ENCODE measurements at places on chromosomes 2 and 18. TPM values are rescaled to one million over a fixed set of nuclear protein-coding genes. Genes with fewer than 3 reads are reported as not detected.

GRCh38 chr2:41597680-41598079 lies 450.1 kb upstream of the PKDCC start:
- no peak for DNase-seq

DNA sequence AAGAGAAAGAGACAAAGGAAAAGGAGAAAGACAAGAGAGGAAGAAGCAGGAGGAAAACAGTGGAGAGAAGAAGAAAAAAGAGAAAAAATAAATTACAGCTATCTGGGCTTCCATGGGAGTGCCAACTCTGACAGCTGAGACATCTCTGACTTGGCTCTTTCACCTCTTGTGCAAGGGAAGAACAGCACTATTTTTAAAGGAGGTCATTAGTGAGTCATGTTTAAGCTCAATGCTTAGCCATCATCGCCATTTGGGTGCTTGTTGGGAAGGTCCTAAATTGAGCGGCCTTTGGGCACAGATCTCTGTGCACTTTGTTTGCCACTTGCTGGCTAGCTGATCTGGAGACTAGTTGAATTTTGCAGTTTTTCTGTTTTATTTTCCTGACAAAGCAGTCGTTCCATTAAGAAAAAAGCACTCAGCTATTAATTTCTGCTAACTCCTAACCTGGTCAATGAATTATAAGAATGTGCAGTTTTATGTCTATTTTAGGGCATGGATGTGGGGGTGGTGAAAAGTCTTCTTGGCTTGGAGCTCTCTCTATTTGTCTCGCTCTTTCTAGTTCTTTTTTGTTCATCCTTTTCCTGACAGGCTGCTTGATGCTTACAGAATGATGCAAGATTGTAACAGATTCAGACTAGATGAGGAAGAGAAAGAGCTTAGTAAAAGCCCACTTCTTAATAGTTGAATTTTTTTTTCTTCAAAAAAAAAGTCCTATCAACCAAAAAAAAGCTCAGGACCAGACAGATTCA lies 231.5 kb downstream of the SLC8A1 start:
- DNase-seq: no peak

GRCh38 chr2:19355931-19356544 lies 2.4 kb downstream of the OSR1 start:
- DNase-seq: no peak

DNA sequence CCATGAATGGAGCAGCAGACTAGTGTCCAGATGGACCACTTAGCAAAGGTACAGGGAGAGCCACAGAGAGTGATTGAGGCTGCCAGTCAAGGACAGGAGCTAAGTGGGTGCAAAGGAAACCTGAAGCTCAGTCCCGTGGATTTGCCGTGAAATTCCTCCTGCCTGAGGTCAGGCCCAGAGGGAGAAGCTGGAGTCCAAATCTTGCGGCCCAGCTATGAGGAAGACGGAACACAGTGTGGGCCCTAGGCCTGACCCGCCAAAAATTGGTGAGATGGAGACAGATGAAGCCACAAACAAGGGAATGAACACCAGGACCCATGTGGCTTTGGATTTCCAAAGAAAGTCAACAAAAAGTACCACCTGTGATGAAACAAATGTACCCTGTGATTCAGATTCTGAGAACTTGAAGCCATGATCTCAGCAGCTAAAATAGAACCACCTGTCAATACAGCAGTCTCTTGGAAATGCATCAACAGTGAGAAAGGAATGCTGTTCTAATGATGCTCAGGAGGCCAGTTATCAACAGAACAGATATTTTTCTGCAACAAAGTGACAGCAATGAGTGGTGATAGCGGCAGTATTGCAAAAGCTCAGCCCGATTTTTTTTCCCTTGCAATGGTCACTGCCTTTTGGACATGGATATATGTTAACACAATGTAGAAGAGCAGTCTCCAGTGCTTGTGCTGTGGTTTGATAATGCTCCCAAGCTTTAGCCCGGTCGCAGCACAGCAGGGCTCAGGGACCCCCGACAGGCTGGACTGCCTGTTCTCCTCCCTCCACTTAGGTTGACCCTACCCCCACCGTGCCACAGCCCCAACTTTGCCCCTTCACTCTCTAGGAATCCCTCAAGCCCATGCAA lies 10.7 kb downstream of the COL6A3 start:
- peak; percentile 80 for DNase-seq

- no peak for DNase-seq
Measured at GRCh38 chr2:6789559-6790138, 76.1 kb downstream of the CMPK2 start.

Gene PASK
- total RNA-seq: 0.98 TPM

Gene UGT1A10
- not detected for total RNA-seq

Gene FHOD3
- total RNA-seq: 66.0 TPM

All from right atrium auricular region (tissue), 2 donors.